ENCODE measurements at places on chromosomes 12 and 14.

DNA sequence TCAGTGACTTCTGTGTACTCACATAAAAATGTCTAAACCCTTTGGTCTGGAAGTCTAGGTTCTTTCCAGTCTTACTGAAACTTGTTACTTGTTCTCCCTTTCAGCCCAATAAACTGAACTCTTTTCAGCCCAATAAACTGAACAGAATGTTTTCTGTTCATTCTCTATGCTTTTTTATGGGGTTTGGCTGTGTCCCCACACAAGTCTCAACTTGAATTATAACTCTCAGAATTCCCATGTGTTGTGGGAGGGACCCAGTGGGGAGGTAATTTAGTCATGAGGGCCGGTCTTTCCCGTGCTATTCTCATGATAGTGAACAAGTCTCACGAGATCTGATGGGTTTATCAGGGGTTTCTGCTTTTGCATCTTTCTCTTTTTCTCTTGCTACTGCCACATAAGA lies 15.0 kb upstream of the NEDD1 start:
- no peak for DNase-seq

- DNase-seq = no peak
These were observed 1.8 kb upstream of the LRFN5 start for GRCh38 chr14:41604721-41605531.

GRCh38 chr12:23888396-23889068 lies 60.9 kb downstream of the SOX5 start:
- DNase-seq = no peak

DNA sequence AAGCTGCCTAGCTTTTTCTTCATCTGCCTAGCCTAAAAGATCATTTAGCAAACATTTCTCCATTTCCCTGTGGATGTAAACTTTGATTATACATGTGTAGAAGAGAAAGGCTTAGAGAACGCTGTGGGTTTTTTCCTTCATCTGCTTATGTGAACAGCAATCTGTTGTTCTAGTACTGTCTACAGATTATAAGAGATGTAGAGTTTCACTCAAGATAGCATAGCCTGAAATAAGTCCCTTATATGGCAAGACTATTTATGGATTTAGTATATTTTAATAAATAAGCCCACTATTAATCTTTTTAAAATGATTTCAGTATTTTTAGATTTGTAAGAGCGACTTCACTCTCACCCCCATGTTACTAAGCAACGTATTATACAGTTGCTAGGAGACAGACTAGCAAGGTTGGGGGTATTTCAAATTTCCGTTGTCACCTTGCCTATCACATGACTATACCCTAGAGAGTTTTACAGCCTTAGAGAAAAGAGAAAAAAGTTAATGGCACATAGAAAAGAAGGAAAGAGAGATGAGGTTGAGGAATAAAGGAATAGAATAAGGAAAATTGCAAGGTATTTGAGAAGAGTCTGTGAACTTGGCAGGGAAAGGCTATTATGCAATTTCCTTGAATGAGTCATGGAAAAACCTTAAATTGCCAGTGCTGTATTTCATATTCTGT lies 12.2 kb upstream of the TUBA1A start:
- no peak for DNase-seq

GRCh38 chr12:54201001-54201794 lies 12.4 kb upstream of the SMUG1 start:
- DNase-seq = peak; percentile 72

DNA sequence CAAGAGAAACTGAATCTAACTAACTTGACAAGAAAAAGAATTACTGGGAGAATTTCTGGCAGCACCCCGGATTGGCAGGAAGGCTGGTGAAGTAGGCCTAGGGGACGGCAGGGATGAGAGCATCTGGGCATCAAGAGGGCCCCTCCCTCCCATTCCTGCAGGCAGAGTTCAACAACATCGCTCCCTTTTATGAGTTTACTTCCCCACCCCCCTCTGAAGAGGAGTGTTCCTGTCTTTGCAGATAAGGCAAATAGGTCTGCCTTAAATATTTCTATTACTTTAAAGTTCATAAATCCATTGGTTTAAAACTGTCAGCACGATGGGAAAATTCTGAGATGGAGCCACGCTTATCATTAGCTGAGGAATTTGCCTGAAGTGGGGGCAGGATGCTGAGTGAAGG lies 168.7 kb downstream of the TBX5 start:
- no peak for DNase-seq

DNA sequence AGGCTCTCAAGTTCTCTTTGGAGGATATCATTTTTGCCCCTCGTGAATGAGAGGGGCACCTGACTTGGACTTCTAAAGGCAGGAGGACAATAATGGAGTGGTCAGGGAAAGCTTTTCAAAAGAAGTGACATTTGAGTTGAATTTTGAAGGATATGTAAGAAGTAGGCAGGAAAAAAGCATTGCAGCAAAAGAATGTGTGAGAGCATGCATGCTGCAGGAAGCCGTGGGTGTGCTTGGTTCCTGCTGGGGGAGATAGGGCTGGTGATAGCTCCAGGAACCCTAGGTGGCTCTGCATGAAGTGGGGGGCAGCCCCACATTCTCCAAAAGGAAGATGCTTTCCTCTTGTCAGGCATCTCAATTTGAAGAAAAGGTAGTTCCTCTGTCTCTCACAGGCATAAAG lies 23.1 kb downstream of the ACVR1B start:
- DNase-seq = no peak

DNA sequence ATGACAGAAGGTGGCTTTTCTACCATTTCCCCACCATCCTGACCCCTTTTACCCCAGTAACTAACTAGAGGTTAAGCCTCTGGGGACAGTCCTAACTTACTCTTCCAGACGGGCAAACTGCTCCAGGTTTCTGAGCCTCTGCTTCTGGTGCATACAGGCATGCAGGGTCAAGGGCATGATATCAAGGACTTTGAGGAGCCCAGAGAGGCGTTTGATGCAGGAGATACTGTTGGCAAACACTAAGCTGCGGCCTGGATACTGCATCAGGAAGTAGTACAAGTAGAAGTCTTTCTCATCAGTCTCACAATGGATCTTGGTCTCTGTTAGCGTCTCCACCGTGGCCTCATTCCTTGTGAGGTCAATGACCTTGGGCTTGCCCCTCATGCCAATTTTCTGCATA lies 21.0 kb downstream of the DDX24 start:
- no peak for DNase-seq

GRCh38 chr14:81070511-81070910 lies 115.1 kb downstream of the TSHR start:
- no peak for DNase-seq

DNA sequence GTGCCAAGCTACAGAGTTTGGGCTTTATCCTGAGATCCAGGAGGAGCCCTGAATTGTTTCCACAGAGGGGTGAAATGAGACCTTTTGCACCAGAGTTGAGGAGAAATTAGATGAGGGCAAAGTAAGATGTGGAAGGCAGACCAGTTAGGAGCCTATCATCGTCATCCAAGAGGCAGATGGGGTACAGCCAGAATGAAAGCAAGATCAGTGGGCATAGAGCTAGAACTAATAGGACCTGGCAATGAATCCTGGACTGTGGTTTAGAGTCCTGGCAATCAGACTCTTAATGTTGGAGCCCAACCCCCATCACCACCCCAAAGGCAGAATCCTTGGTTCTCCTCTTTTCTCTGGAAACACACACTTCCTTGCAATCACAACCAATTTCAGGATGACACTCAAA lies 166.6 kb upstream of the HMGA2 start:
- DNase-seq = no peak

DNA sequence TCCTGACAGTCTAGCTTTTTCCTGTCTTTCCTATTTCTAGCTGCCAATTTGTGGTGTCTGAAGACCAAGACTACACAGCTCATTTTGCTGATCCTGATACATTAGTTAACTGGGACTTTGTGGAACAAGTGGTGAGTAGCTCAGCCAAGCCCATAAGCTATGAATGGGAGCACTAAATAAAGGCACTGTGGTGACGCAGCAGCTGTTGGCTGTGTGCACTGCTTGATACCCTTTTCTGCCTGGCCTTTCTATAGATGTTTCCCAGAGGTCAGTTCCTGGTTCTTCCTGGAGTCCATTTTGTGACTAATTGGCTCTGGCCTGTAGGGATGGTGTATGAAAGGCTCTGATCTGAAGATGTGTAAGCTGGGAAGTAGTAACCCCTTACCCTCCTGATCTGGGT lies 20.5 kb downstream of the RNF10 start:
- DNase-seq = no peak
